Umbilical cord (tissue), 2 donors: ENCODE measurements at places on chromosomes 4 and X. TPM values are rescaled to one million over a fixed set of nuclear protein-coding genes. Genes with fewer than 3 reads are reported as not detected.

DNA sequence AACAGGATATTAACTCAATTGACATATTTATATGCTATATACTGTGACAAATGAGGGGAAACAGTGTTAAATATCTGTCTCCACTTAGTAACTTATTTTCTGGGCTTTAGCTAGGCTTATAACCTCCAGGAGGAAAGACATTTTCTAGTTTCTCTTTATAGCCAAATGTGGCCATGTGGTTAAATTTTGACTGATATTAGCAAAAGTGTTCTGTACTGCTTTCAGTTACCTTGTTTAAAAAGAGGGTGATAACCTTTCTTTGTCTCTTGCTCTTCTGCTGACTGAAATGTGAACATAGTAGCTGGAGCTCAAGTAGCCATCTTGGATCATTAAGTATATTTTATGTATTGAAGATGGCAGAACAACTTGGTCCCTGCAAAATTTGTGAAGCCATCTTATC is 253.7 kb downstream of the PDHA2 start:
- no peak for DNase-seq

GRCh38 chr4:153706519-153706918 is 22.4 kb downstream of the TLR2 start:
- DNase-seq, result no peak

- DNase-seq, result no peak
These were observed 23.4 kb upstream of the GLRB start for GRCh38 chr4:157052429-157053040.

DNA sequence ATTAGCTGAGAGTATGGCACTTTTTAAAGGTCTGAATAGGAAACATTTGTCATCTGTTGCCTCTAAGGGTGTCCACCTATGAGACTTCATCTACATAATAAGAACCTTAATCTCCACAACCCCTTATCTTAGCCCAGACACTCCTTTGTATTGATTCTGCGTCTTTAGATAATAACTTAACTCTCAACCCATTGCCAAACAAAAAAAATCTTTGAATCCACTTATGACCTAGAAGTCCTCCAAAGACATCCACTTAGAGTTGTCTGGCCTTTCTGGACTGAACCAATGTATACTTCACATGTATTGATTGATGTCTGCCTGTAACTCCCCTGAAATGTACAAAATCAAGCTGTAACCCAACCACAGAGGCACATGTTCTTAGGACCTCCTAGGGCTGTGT is 66.0 kb upstream of the CHRNA9 start:
- DNase-seq, result no peak

DNA sequence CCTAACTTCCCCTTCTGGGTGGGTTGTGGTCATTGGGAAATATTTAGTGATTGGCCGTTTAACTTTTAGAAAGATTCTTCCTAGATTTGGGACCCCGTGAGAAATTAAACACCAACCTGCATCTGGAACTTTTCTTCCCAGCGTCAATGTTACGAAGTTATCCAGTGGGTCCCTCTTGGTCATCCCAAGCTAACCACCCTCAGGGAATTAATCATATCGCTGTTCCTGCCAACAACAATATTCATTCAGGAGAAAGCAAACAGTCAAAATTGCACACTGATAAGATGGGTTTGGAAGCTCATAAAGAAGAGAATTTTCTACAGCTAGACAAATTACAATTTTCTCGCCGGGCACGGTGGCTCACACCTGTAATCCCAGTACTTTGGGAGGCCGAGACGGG is 121.2 kb upstream of the STX18 start:
- no peak for DNase-seq

GRCh38 chrX:21926527-21927278 is 13.8 kb upstream of the SMS start:
- DNase-seq, result peak; percentile 79

DNA sequence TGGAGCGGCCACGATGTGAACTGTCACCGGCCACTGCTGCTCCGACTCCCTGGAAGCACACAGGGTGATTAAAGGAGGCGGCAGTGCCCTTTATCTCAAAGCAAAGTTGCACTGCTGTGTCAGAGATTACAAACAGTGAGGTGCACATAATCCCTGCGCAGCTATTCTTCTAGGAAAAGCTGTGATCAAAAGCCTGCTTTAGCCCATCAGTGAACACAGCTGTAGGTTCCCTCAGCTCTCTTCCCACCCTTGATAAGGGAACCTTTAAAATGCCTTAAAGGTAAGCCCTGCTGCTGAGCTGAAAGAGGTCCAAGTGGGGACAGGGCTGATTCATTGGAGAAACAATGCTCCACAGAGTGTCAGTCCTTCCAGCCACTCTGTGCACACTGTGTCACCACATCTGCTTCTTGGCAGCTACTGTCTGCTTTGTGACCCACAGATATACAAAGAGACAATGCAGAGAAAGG is 127.6 kb downstream of the EIF4E start:
- no peak for DNase-seq

GRCh38 chr4:2961421-2961810 is 1.8 kb downstream of the NOP14 start:
- DNase-seq, result no peak

DNA sequence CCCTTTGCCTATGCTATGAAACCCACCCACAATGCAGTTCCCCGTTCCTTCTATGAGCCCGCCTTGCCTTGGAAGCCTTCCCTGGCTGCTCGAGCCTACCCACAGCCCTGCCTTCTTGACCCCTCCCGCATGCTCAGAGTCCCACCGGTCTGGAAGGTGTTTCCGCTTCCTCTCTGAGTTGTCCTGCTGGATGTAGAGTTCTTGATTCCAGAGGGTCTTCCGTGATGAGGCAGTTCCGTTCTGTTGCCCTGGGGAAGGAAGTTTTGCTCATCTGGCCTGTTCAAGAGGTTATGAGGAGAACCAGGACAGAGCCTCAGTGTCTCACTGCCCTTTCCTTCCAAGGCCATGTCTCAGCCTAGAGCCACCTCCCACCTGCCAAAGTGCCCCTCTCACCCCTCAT is 7.5 kb downstream of the GPKOW start:
- no peak for DNase-seq

GRCh38 chr4:35562861-35563260 is 681.5 kb downstream of the ARAP2 start:
- DNase-seq, result peak; percentile 88

- peak; percentile 67 for DNase-seq
These were observed 108.2 kb upstream of the BMPR1B start for GRCh38 chr4:94649381-94650133.

DNA sequence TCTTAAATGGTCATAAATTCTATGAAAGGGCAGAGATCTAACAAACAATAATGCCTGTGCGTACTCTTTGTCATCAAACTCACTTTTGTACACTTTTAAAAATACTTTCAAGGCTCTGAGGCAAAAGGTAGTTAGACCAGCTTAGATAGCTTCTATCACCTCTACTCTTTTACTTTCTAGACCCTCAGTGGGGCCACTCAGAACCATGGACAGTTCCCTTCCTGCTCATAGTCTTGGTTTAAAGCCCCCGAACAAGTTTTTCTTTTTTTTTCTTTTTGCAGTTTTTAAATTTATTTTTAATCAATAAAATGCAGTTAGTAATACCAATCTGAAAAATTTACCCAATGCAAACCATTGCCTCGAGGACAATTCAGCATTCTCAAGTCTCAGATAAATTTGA is 460.5 kb upstream of the CNKSR2 start:
- DNase-seq, result peak; percentile 5

DNA sequence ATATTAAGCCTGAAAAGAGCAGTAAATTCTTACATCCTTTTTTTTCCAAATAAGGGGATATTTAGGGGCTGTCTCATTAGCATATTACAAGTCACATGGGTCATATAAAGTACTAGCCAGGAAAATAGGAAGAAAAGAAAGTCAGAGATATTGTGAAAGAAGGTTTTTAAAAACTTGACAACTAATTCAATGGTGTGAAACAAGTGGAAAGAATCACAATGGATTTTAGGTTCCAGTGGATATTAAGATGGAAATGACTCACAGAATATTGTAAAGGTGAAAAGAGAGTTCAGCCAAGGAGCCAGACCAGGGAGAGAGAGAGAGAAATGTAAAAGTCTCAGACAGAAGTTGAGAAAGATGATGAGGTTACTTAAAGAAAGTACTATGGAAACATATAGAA is 297.2 kb downstream of the IQCM start:
- no peak for DNase-seq

DNA sequence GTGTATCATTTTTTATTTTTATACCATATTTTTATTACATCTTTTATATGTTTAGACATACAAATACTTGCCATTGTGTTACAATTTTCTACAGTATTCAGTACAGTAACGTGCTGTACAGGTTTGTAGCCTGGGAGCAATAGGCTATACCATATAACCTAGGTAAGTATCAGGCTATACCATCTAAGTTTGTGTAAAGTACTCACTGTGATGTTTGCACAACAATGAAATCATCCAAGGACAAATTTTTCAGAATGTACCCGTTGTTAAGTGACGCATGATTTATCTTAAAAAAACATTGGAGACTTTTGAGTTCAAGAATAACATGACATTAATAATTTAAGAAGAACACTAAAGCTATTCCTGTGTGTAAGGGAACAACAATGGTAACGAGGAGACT is 96.0 kb upstream of the LEF1 start:
- no peak for DNase-seq

DNA sequence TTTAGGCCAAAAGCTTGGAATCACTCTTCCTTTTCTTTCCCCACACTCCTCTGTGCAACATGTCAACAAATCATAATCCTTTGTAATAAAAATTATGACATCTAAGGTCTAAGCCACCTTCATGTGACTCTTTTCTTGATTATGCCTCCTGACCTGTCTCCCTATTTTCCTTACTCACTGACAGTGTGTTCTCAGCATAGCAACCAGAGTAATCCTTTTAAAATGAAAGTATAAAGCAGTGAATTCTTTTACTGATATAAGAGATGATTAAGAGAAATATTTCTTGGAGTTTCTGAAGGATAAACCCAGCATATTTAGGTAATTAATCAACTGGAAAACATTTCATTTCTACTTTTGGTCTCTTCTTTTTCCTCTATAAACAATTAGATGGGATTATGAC is 44.7 kb downstream of the USO1 start:
- no peak for DNase-seq

DNA sequence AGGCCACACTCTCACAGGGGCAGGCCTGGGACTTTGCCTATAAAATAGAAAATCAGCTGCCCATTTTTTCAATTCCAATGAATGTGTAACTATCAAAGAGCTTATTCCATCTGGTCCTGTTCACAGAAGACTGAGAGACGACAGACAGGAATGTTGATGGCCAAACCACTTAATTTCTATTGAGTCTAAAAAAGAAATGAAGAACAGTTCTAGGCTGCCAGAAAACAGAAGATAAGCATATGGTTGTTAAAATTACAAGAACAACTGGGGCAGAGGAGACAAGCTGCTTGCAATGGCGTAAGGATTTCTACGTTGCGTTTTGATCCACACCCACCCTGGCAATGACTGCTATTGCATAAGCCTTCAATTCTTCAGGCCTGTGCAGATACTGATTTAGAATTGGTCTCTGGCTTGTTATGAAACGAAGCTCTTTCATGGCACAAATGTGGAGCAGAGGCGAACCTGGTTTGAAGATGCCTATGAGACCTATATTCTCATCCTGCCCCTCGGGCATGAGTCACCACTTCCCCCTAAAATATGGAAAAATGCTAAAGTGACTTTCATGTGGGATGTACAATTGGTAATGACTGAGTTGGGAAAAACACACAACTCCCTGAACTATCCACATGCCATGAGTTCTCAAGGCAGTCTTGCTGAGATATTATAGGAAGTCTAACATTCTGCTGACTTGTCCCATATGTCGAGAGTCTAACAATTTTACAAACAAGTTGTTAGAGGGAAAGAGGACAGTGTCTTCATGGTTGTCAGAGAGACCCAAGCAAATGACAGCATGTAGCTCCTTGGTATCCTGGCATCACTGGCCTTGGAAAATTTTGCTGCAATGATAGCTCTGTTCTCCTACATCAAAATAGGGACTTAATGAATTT is 37.9 kb upstream of the SORBS2 start:
- peak; percentile 70 for DNase-seq

- DNase-seq, result no peak
These were observed 31.5 kb upstream of the AFAP1 start for GRCh38 chr4:7971159-7971631.

GRCh38 chr4:132504438-132504837 is 644.7 kb upstream of the PCDH10 start:
- no peak for DNase-seq

- peak; percentile 7 for DNase-seq
These were observed 34.6 kb downstream of the MAP9 start for GRCh38 chr4:155342142-155342541.

GRCh38 chrX:3244955-3245354 is 101.5 kb downstream of the MXRA5 start:
- DNase-seq, result no peak

GRCh38 chrX:40864972-40865371 is 129.6 kb upstream of the MED14 start:
- DNase-seq, result peak; percentile 88

DNA sequence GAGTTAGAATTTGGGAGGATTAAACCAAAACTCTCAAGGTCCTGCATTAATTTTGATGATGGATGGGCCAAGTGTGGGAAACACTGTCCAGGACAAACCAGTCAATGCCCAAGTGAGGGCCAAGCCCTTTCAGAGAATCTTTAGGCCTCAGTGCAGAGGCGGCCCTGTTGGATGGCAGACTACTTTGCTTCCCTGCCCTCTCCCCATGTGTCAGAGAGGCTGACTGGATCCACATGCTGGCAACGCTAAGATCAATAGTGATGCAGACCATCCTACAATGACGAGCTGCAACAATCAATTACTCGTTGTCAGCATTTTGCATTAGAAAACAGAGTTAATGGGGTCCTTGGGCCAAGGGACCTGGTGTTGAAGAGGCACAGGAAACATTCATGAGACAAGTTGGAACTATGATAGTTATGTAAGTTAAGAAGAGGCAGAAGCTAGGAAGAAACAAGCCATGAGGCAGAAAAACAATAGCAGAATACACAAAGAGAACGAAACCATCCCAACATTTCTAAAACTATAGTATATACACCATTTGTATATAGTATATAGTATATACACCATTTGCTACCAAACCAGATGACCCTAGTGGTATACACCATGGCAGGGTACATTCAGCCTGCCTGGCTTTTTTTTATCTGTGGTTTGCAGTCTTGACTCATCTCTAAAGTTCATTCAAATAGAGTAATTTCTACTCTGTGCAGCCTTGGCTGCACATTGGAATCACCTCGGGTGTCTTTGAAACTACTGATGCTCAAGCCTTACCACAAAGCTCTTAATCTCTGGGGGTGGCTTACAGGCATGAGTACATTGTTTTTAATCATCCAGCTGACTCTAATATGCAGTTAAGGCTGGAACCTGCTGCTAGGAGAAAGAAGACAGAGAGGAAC is 147.7 kb upstream of the GYPA start:
- DNase-seq, result no peak

GRCh38 chr4:179116011-179116410 is 1673.8 kb upstream of the AGA start:
- DNase-seq, result peak; percentile 1

GRCh38 chr4:106522839-106523238 is 154.3 kb upstream of the GIMD1 start:
- DNase-seq, result no peak

Gene MRPS18C
- total RNA-seq, result 35.4 TPM

Gene SPIN4
- 3.4 TPM for total RNA-seq

Gene CT55
- 6.5 TPM for total RNA-seq

Gene PHOX2B
- 0.96 TPM for total RNA-seq

Gene GPR143
- total RNA-seq, result 4.1 TPM

Gene KCND1
- 1.2 TPM for total RNA-seq

Gene XG
- total RNA-seq, result 4.8 TPM

Gene TCEANC
- total RNA-seq, result 6.0 TPM

Gene NXT2
- total RNA-seq, result 22.9 TPM

Gene EMCN
- total RNA-seq, result 8.7 TPM

Gene TMPRSS11F
- 1.9 TPM for total RNA-seq

Gene ZGRF1
- total RNA-seq, result 11.1 TPM

Gene MAGEA11
- total RNA-seq, result not detected

Gene TEX13C
- 2.6 TPM for total RNA-seq
